ENCODE measurements at places on chromosomes 1 and 21. TPM values are rescaled to one million over a fixed set of nuclear protein-coding genes. Genes with fewer than 3 reads are reported as not detected.
A peak's percentile ranks its signal among the peaks of the same experiment; 100 is the strongest.

Gene NPPA
- not detected for total RNA-seq

Gene GPR52
- total RNA-seq, result 1.6 TPM

Gene CBR1
- 62.2 TPM for total RNA-seq

Gene NOS1AP
- not detected for total RNA-seq

Gene LCE1C
- total RNA-seq, result not detected

Gene NUP210L
- total RNA-seq, result 0.07 TPM

Gene IL10
- total RNA-seq, result 5.8 TPM

GRCh38 chr1:30400507-30400906, 322.9 kb downstream of the MATN1 start:
- no peak overlapping the region for H3K27ac ChIP-seq
- H3K4me1 ChIP-seq, result no peaks in the 10 kb centered on the region
- no peaks in the 10 kb centered on the region for H3K36me3 ChIP-seq
- H3K4me3 ChIP-seq, result no peak overlapping the region

GRCh38 chr21:38527737-38528136, 29.5 kb upstream of the ERG start:
- DNase-seq, result no peak
- H3K4me1 ChIP-seq, result peaks cover 10% of the 10 kb centered on the region

- peaks cover 2% of the 10 kb centered on the region for H3K4me1 ChIP-seq
- DNase-seq, result no peak
- H3K36me3 ChIP-seq, result no peaks in the 10 kb centered on the region
- H3K4me3 ChIP-seq, result no peak overlapping the region
- H3K27ac ChIP-seq, result no peak overlapping the region
Observed at GRCh38 chr1:223177681-223178080, 34.6 kb upstream of the TLR5 start.

- no peak for DNase-seq
- H3K27me3 ChIP-seq, result peaks cover 71% of the 10 kb centered on the region
- peaks cover 3% of the 10 kb centered on the region for H3K36me3 ChIP-seq
- no peak overlapping the region for H3K4me3 ChIP-seq
- H3K4me1 ChIP-seq, result peaks cover 7% of the 10 kb centered on the region
Observed at GRCh38 chr1:183027791-183028190, 4.6 kb downstream of the LAMC1 start.

DNA sequence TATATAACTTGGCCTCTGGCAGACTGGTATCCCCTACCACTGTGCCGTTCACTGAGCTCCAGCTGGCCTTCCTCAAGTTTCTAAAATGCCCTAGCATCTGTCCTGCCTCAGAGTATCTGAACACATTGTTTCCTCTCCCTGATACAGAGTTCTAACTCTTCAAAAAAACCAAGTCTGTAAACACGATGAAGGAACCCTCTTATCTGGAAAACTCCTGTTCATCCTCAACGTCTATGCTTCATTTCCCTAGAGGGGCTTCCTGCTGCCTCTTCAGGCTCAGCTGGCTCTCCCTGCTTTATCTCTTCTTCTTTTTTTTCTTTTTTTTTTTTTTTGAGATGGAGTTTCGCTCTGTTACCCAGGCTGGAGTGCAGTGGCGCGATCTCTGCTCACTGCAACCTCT, 5.6 kb downstream of the BSDC1 start:
- no peak overlapping the region for H3K27ac ChIP-seq
- no peak for DNase-seq
- peaks cover 28% of the 10 kb centered on the region for H3K36me3 ChIP-seq

- H3K4me1 ChIP-seq, result no peaks in the 10 kb centered on the region
- no peaks in the 10 kb centered on the region for H3K36me3 ChIP-seq
- H3K27me3 ChIP-seq, result no peaks in the 10 kb centered on the region
- H3K27ac ChIP-seq, result no peak overlapping the region
- H3K4me3 ChIP-seq, result no peak overlapping the region
- no peak for DNase-seq
Observed at GRCh38 chr1:218669431-218669830, 324.3 kb downstream of the TGFB2 start.

- H3K27ac ChIP-seq, result no peak overlapping the region
- no peaks in the 10 kb centered on the region for H3K4me1 ChIP-seq
- no peak overlapping the region for H3K4me3 ChIP-seq
- DNase-seq, result no peak
- no peaks in the 10 kb centered on the region for H3K27me3 ChIP-seq
Observed at GRCh38 chr1:169572187-169572586, 14.1 kb downstream of the F5 start.

- H3K36me3 ChIP-seq, result no peaks in the 10 kb centered on the region
- H3K4me1 ChIP-seq, result no peaks in the 10 kb centered on the region
- no peak for DNase-seq
- H3K4me3 ChIP-seq, result no peak overlapping the region
Observed at GRCh38 chr1:3221112-3222041, 152.4 kb downstream of the PRDM16 start.

- no peak within 1 kb of the TSS for H3K4me3 ChIP-seq
- H3K36me3 ChIP-seq, result no peaks in the 10 kb centered on the region
- peaks cover 52% of the 10 kb centered on the region for H3K27me3 ChIP-seq
- DNase-seq, result no peak
- H3K4me1 ChIP-seq, result no peaks in the 10 kb centered on the region
Observed at GRCh38 chr1:220786337-220787068, at the start of gene MTARC1. Gene MTARC1 (plus strand): TSS chr1:220786913. CDS start chr1:220786945, 32 bp downstream.

GRCh38 chr21:32545948-32546441, 39.3 kb downstream of the TCP10L start:
- H3K4me3 ChIP-seq, result no peak overlapping the region
- no peak overlapping the region for H3K27ac ChIP-seq
- no peak for DNase-seq
- H3K27me3 ChIP-seq, result peaks cover 8% of the 10 kb centered on the region

DNA sequence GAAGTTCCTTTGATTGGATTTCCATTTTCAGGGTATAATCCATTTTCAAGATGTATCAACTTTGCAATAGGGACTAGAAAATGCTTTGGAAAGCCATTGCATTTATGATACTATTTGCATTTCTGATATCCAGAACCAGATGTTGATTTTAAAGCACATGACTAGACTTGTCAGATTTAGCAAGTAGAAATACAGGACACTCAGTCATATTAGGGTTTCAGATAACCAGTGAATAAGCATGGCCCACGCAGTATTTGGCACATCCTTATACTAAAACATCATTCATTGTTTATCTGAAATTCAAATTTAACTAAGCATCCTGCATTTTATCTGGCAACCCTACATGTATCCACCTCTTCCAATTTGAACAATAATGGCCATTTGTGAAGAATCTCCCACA, 113.3 kb upstream of the DPT start:
- H3K36me3 ChIP-seq, result no peaks in the 10 kb centered on the region
- H3K4me1 ChIP-seq, result no peaks in the 10 kb centered on the region
- H3K27ac ChIP-seq, result no peak overlapping the region
- H3K4me3 ChIP-seq, result no peak overlapping the region
- H3K27me3 ChIP-seq, result peaks cover 13% of the 10 kb centered on the region
- DNase-seq, result no peak

- H3K4me1 ChIP-seq, result peaks cover 3% of the 10 kb centered on the region
- no peak for DNase-seq
- no peak overlapping the region for H3K4me3 ChIP-seq
- H3K36me3 ChIP-seq, result no peaks in the 10 kb centered on the region
- no peak overlapping the region for H3K27ac ChIP-seq
Observed at GRCh38 chr1:151584278-151584677, 27.6 kb upstream of the SNX27 start.

DNA sequence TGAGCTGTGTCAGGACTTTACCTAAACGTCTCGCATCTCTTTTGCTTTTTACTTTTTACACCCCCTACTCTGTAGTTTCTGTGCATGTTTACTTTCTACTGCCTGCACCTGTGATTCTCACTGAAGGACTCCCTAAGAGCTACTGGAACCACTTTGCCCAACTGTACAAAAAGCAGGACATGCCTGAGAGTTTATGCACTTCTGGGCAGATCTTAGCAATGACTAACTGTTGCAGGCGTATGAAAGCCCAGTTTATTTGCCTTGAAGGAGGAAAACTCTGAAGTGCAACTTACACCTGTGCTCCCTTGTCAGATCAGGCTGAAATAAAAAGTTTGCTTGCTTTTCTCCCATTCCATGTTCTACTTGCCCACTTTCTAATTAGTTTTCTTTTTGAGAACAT, 467.0 kb upstream of the USP24 start:
- no peak for DNase-seq
- no peak overlapping the region for H3K27ac ChIP-seq
- no peaks in the 10 kb centered on the region for H3K4me1 ChIP-seq
- no peaks in the 10 kb centered on the region for H3K27me3 ChIP-seq

GRCh38 chr21:39763272-39763970, 18.4 kb downstream of the IGSF5 start:
- H3K27me3 ChIP-seq, result no peaks in the 10 kb centered on the region
- H3K4me3 ChIP-seq, result no peak overlapping the region
- no peaks in the 10 kb centered on the region for H3K36me3 ChIP-seq

GRCh38 chr1:114100148-114100547, 53.5 kb downstream of the SYT6 start:
- no peak overlapping the region for H3K27ac ChIP-seq
- no peaks in the 10 kb centered on the region for H3K36me3 ChIP-seq
- H3K4me1 ChIP-seq, result no peaks in the 10 kb centered on the region
- no peak overlapping the region for H3K4me3 ChIP-seq
- H3K27me3 ChIP-seq, result peaks cover 6% of the 10 kb centered on the region

- no peak overlapping the region for H3K4me3 ChIP-seq
- no peak overlapping the region for H3K27ac ChIP-seq
- H3K27me3 ChIP-seq, result peaks cover 34% of the 10 kb centered on the region
- no peaks in the 10 kb centered on the region for H3K36me3 ChIP-seq
- DNase-seq, result no peak
- H3K4me1 ChIP-seq, result no peaks in the 10 kb centered on the region
Observed at GRCh38 chr1:94254073-94254810, 16.9 kb upstream of the ARHGAP29 start.

- peaks cover 46% of the 10 kb centered on the region for H3K27me3 ChIP-seq
- no peak overlapping the region for H3K4me3 ChIP-seq
- peaks cover 12% of the 10 kb centered on the region for H3K4me1 ChIP-seq
- H3K36me3 ChIP-seq, result no peaks in the 10 kb centered on the region
- H3K27ac ChIP-seq, result no peak overlapping the region
- no peak for DNase-seq
Observed at GRCh38 chr21:29238053-29238966, 60.4 kb upstream of the BACH1 start.

DNA sequence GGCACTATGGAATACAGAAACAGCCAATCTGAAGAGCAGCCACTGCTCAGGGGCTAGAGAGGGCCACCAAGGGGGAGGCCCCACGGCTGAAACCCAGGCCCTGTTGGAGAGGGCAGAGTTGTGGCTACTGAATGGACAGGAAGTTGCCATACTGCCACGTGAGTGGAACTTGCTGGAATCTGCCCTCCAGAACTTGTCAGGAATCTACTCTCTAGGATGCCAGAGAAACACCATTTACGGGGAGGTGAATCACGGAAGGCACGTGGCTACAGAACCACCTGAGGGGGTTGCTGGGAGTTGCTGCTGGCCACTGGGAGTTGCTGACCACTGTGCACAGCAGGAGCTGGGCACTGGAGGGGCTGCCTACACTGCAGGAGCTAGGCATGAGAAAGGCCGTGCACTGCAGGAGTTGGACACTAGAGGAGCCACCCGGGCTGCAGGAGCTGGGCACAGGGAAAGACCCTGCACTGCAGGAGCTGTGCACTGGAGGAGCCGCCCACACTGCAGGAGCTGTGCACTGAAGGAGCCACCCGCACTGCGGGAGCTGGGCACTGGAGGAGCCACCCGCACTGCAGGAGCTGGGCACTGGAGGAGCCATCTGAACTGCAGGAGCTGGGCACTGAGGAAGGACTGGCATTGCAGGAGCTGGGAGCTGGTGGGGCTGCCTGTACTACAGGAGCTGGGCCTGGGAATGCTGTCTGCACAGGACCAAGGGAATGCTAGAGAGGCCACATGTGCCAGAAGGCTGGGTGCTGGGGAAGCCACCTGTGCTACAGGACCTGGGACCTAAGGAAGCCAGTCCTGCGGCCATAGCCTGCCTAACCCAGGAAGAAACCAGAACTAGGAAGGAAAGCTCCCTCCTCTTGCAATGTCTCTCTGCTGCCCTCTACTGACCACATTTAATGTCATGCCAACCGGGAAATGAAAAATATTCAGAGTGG, 343.4 kb downstream of the MATN1 start:
- no peak overlapping the region for H3K4me3 ChIP-seq
- no peak for DNase-seq
- H3K36me3 ChIP-seq, result no peaks in the 10 kb centered on the region
- H3K27me3 ChIP-seq, result peaks cover 2% of the 10 kb centered on the region
- peaks cover 2% of the 10 kb centered on the region for H3K4me1 ChIP-seq

- H3K27me3 ChIP-seq, result peaks cover 11% of the 10 kb centered on the region
- DNase-seq, result no peak
- no peak overlapping the region for H3K4me3 ChIP-seq
- no peak overlapping the region for H3K27ac ChIP-seq
- H3K4me1 ChIP-seq, result peaks cover 8% of the 10 kb centered on the region
Observed at GRCh38 chr21:37582590-37582989, 216.0 kb downstream of the DYRK1A start.

DNA sequence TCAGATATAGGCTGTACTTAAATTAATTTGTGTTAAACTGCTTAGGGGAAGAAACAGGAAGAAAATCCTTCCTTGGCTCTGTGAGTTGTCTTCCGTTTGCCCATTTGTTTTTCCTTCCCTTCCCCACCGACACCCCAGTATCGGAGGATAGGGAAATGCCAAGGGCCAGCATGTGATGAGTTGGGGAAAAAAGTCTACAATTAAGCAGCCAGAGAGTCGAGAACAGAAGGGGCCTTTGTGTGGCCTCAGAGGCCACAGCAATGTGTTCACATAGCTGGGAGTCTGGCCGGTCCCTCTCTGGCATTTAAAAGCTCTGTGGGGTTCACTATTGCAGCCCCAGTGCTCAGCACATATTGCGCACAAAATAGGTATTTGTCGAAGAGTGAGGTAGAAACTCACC, 489.3 kb downstream of the MATN1 start:
- no peak for DNase-seq
- no peak overlapping the region for H3K4me3 ChIP-seq
- H3K27ac ChIP-seq, result no peak overlapping the region
- no peaks in the 10 kb centered on the region for H3K36me3 ChIP-seq
- no peaks in the 10 kb centered on the region for H3K4me1 ChIP-seq

- H3K4me3 ChIP-seq, result peak overlapping the region; percentile 97
- H3K36me3 ChIP-seq, result peaks cover 15% of the 10 kb centered on the region
- H3K4me1 ChIP-seq, result peaks cover 40% of the 10 kb centered on the region
- H3K27me3 ChIP-seq, result no peaks in the 10 kb centered on the region
Observed at GRCh38 chr1:224329484-224329841, 509 bp downstream of the NVL start.

Data from activated T-helper 2 cell treated with anti-CD3 and anti-CD28 coated beads, Interferon-gamma antibody, Interleukin-2, Interleukin-4, amounts not matched to agents 10 μg/mL and 5 μg/mL and 100 μg/mL, durations not matched to agents 14 hours and 24 hours and 36 hours (primary cell).